ENCODE measurements at places on chromosomes 1 and 21. TPM values are rescaled to one million over a fixed set of nuclear protein-coding genes. Genes with fewer than 3 reads are reported as not detected.

Gene ZFYVE9
- 41.9 TPM for total RNA-seq

Gene LRRC53
- not detected for total RNA-seq

Gene YRDC
- 7.1 TPM for total RNA-seq

Gene CLCA1
- 0.57 TPM for total RNA-seq

Gene C1orf21
- 32.1 TPM for total RNA-seq

Gene ZBTB8OS
- total RNA-seq = 51.8 TPM

Gene RIPK4
- total RNA-seq = not detected

Gene ELAPOR1
- total RNA-seq = 0.51 TPM

Gene WASF2
- total RNA-seq = 72.9 TPM
